ENCODE measurements at places on chromosomes 16 and 17. TPM values are rescaled to one million over a fixed set of nuclear protein-coding genes. Genes with fewer than 3 reads are reported as not detected.

Gene SP6
- polyA plus RNA-seq, result 3.0 TPM

Gene CHD9NB
- 2.9 TPM for polyA plus RNA-seq

DNA sequence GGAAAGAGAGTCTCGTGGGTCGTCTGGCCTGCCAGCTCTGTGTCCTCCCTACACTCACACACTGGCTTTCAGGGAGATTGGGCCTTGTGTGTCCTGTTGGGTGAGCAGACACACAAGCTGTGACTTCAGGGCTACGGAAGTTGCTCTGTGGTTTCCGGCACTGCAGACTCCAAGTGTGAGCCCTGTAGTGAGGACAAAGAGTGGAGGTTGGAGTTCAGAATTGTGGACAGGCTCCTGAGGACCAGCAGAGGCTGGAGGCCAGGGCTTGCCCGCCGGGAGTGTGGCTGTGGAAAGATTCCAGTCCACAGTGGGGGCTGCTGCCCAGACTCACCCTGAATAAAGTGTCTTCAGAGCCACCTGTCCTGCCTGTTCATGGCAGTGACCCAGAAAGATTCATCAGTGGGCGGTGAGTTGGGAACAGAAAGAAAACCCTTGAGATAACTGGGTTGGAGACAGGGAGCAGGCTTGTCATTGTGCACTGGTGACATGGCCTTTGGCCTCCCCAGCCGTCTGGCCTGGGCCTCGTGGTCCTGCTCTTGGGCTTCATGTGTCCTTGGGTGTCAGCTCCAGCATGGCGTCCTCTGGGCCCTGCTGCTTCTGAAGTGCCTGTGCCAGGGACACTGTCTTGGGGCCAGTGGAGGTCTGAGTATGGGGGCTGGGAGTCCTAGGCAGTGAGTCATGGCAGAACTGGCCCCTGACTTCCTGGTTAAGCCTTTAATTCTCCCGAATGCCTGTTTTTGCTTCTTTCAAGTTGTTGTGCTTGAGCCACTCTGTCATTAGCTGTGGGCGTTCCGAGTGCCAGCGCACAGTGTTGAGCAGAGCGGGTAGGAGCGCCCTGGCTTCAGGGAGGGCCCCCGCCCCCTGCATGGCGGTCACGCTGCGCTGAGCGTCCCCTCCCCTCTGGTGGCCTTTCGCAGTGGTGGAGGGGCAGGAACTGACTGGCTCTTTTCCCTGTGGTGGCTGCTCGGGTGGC is 19.9 kb upstream of the ZNF750 start:
- no peak for DNase-seq

DNA sequence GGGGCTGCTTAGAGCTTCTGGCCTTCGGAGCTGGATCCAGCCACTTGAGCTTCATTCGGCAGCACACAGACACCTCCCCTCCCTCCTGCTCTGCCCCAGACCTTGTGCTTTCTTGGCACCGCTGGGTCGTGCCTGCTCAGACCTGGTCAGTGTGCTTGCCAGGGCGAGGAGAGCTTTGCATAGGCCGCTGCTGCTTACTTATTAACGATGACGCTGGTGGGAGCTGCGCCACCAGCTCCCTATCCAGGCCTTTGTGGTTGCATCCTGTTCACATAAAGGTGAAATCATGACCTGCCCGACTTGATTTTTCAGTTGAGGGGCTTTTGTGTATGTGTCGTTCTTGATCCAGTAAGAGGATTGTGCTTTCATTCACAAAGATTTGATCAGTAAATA is 101.1 kb downstream of the MSI2 start:
- DNase-seq, result no peak

DNA sequence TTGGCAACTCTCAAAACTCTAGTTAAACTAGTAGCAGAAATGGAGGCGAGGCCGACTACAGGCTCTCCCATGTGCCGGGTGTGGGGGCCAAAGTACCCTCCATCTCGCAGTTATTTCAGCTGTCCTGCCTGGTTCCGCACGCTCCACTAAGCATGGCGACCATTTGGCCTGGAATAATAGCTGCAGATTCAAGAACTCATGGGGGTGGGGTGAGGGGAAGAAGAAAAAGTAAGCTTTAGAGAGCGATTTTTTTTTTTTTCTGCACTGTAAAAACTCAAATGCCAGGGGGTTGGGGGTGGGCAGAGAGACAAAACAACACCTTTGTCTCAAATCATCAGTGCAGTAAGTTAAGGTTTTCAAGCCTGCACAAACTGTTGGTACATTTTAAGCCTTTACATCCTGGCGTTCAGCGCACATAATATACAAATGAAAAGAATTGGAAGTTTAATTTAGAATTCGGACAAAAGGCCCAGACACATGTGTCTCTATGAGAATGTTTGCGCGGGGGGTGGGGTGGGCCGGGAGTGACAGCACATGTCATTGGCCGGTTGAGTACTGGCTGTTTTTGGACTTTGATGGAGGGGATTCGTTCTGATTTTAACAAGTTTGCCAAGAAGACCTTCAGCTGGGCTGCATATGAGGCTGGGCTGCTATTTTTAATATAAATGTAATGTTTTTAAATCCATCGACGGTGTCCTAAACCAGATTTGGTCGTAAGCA is 694.7 kb upstream of the SALL1 start:
- DNase-seq, result peak; percentile 67

DNA sequence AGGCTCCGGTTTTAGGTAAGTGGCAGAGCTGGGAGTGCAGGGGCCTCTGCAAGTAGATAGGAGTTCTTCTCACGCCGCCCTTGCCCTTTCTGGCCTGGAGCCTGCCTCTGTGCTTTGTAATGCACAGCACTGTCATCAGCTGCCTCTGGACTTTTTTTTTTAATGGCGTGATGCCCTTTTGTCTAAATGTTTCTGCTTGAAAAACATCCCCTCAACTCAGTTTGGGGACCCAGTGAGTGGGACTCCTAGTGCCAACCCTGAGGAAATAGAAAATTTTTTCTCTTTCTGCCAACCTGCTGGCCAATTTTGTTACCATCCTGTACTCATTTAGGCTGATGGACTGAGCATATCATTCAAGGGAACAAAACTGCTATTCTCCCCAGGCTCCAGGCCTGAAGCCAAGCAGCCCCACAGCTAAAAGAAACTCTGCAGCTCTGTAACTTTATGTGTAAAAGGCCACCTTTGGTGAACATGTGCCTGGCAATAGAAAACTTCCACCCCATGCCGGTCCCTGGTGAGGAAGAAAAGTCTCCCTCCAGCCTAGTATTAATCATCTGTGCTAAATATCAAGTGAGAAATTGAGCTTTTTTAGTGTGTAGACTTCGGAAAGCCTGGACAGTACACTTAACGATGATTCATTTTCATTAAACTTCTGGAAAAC is 22.5 kb downstream of the SLC6A2 start:
- no peak for DNase-seq

DNA sequence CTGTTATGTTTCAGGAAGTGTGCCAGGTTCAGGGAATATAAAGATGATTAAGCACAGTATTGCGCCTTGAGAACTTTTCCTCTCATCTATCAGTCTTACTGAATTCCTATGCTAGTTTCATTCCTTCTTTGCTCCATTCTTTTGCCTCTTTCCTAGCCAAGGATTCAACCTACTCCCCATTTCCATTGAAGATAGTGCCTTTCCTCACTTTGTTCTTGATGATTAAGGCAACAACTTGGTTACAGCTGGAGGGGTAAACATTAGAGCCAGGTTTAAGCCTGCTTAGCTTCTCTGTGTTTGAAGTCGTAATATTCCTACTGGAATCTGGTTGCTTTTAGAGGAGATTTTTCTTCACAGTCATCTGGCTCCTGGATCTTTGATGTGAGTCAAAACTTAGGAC is 75.1 kb downstream of the NQO1 start:
- no peak for DNase-seq

- DNase-seq, result peak; percentile 70
Measured at GRCh38 chr16:89171216-89172170, at the start of gene CDH15. TSS of gene CDH15 (plus strand) at chr16:89171748. CDS start at chr16:89171832, 84 bp downstream.

DNA sequence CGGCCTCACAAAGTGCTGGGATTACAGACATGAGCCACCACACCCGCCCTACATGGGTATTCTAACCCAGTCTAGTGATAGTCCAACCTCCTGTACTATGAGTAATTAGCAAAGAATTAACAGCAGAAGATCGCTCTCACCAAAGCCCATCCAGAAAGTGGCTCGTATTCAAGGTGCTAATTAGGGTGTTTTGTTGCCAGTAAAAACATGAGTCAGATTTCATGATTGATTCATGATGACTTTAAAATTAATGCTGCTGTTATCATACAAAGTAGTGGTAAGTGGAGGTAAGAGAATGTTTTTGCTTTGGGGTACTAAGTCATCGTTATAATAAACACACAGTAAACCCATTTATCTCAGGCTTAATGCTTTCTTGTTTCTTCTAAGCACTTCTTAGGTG is 428.8 kb downstream of the WWOX start:
- no peak for DNase-seq

DNA sequence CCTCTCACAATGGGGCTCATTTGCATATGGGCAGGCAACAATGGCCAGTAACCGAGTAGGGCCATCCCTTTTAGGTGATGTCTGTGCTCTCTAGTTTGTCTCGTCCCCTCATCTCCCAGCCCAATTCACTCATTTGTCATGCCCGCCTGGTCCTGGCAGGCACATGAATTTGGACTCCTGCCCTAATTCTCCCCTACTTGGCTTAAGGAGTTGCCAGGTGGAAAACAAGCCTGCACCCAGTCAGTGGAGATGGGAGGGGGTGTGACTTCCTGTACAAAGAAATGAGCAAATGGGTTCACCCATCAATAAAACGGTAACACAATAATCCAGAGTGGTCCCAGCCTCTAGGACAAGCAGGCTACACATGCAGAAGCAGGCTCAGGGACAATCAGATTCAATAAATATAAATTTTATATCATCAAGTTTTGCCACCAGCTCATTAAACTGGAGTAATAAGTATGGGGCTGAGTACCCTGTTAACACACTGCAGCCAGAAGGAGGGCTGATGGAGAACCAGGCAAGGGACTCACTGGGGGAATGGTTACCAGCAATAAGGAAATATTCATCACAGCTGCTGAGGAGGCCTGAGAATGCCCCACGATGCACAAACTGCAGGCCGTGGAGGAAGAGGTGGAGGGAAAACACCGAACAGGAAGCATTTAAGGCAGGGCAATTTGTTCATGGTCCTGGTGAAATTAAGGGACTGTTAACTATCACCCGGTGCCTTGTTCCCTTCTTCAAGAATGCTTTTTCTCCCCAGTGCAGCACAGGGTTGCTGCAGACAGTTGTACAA is 84.4 kb upstream of the GPRC5B start:
- no peak for DNase-seq

DNA sequence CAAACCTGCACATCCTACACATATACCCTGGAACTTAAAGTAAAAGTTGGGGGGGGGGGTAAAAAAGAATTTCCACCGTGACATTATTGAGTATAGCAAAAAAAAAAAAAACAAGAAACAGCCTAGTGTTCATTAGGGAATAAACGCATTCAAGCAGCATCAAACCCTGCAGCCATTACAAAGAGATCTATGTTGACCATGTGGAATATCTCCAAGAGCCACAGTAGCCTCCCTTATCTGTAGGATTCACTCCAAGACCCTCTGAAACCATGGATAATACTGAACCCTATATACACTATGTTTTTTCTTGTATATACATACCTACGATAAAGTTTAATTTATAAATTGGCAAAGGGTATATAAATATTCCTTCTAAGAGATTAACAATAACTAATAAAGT is 5.6 kb upstream of the BIRC5 start:
- no peak for DNase-seq

Measured in left renal pelvis (tissue), 4 donors.